ENCODE measurements at places on chromosomes 6 and 20. TPM values are rescaled to one million over a fixed set of nuclear protein-coding genes. Genes with fewer than 3 reads are reported as not detected.

The SLC22A3 gene
- polyA plus RNA-seq, result 5.5 TPM

- DNase-seq, result no peak
These were observed 70.5 kb downstream of the NCOA3 start for GRCh38 chr20:47572105-47572729.

The HCRTR2 gene
- polyA plus RNA-seq, result 0.22 TPM

DNA sequence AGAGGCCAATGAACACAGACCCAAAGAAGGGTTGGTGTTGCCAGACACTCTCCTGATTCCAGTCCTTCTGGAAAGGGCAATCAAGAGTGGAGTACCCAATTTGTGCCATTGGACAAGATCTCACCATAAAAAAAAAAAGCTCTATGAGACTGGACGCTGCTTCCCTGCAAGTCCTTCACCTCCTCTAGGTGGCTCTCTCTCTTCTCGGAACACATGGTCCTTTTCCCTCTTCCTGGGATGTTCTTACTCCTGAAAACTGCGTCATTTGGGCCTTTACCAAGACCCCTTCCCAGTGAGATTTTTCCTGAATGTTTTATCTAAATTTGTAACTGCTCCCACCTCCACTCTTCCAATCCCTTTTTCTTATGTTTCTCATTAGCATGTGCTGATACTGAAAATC, 280.8 kb downstream of the FOXA2 start:
- DNase-seq, result no peak

The TXLNB gene
- polyA plus RNA-seq, result 2.2 TPM

The KHDC1 gene
- 7.9 TPM for polyA plus RNA-seq

- DNase-seq, result no peak
These were observed 709.9 kb downstream of the TFAP2A start for GRCh38 chr6:9704989-9705388.

- no peak for DNase-seq
These were observed 96.4 kb upstream of the EPHA7 start for GRCh38 chr6:93515736-93516135.

The ASXL1 gene
- 78.5 TPM for polyA plus RNA-seq

Data from renal cortex interstitium (tissue), 15 donors.